HuH-7 (cell line): ENCODE measurements at places on chromosomes 7 and 10.

- DNase-seq = no peak
These were observed 26.3 kb downstream of the ENTPD7 start for GRCh38 chr10:99685597-99685967.

DNA sequence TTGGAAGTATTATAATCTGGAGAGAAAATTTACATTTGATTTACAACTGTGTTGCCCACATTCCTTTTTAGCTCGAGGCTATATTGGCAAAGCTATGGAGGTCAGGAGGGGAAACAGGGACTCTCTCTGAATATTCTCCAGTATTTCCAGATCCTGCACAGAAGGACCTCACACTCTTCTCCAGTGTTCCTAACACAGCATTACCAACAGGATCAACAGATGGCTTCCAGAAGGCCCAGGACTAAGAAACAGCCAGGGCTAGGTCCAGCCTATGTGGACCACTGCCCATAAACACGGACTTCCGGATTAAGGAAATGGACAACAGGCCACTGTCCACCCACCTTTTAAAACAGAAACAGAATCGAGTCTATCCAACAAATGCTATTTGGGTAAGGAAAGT is 65.3 kb downstream of the CHCHD3 start:
- no peak for DNase-seq

DNA sequence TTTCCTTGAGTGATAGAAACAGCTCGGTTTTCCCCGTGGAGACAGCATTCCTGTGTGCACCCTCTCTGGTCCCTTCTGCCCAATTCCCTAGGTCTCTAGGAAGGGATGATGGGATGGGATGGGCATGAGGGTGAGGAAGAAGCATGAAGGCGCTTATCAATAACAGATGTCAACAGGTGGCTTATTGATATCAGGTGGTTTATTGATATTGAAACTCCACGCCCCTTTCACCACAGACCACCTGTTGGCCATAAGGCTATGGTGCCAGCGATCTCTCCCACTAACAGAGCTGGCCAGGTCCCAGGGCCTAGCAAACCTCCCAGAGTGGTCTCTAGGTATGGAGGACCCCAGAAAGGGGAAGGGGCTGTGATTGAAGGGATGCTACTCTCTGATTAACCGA is 7.9 kb downstream of the MOSPD3 start:
- no peak for DNase-seq

- no peak for DNase-seq
These were observed 490.4 kb downstream of the DNAJB6 start for GRCh38 chr7:157827045-157827862.

DNA sequence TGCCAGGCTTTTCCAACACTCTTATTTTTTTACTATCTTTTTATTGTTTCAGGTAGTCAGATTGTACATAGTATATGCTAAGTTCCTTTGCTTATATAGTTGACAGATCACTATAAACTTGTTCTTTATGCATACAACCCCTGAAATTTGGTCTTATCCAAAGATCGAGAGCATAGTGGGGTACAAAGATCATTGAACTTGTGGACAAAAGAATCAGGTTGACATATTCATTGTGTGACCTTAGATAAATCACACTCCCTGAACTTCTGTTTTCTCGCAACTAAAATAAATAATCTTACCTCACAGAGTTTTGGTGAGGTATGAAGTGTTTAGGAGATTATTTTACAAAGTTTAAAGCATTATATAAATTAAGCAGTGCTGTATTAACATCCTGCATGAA is 22.1 kb downstream of the ZNF277 start:
- no peak for DNase-seq

DNA sequence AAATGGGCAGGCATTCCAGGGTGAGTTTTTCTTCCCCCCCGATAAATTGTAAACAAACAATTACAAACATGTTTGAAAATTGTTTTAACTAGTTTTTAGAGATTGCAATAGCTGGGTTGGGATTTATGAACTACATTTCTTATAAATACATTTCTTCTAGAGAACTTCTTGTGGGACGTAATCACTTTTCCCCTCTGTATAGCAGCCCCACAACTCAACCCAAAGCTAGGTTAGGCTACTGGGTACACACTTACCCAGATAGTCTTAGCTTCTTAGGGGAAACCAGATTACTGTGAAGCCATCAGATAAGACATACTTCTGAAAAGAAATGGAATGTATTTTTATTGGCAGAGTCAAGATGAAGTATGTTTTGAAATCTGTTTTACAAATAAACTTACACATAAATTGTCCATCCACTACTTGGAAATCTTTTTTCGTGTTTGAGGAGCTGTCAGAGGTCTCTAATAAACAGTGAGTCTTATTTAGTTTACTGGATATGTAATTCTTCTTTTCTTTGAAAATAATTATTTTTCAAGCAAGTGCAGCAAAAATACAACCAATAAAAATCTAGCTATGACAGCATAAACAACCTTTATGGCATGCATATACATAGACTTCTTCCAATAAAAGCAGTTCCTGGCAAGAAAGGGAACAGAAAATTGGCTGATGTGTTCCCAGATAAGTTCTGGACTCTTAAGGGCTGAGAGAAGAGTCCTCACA is 8.0 kb upstream of the GLRX3 start:
- no peak for DNase-seq

DNA sequence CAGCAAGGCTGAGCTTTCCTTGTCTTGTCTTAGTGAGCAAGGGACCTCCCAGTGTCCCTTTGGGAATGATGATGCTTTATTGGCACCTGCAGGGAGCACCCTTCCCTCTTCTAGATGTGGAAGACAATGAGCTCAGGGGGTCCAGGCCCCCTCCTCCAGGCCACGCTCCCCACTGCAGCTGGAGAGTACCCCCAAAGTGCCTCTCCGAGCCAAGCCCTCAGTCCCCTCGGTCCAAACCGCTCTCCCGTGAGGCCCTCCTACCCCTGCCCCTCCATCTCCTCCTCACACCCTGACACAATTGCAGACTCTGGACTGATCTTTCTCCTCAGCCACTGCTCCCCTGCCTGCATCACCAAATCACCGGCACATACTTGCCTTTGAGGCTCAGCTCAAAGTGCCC is 16.7 kb downstream of the RBP3 start:
- DNase-seq = no peak

GRCh38 chr7:143362131-143363015 is at the start of gene FAM131B:
Gene FAM131B, minus strand, starts transcription at chr7:143362713. Its CDS starts 110 bp downstream, at chr7:143362603.
- DNase-seq = peak; percentile 50

DNA sequence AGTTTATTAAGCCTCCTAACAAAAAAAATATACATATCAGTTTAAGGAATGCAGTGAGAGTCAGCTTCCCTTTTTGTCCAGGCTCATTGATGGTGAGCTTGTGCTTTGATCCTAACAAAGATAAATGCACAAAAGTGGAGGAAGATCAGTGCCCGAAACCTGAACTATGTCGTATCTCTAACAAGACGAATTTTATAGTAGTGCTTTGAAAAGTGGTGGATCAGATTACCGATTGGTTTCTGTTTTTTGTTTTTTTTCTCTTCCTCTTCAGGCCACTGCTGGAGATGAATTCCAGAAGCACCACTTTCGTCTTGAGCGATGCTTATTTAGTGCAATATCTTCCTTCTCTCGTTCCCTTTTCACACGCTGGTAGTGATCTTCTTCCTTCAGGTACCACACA is 72.8 kb downstream of the RHOBTB1 start:
- DNase-seq = no peak

DNA sequence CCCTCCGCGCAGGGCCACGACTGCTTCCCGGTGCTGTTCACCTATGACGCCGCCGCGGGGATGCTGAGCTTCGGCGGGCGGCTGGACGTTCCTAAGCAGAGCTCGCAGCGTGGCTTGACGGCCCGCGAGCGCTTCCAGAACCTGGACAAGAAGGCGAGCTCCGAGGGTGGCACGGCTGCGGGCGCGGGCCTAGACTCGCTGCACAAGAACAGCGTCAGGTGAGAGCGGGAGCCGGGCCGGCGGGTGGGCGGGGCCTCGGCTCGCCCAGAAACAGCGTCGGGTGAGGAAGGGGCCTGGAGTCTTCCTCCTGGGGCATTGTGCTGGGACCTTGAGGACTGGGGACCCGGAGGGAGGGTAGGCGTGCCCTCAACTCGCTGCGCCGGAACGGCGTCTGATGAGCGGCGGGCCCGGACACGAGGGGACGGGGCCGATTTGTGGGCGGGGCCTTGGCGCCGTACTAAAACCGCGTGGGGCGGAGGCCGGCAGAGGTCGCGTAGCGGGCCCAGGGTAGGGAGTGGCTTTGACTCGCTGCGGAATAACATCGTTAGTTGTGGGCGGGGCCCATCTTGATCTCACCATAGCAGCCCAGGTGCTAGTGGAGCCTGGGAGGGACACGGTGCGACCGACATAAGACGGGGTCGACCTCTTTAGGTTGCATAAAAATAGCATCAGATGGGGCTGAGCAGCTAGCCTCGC is 15.6 kb downstream of the PDAP1 start:
- DNase-seq = no peak

DNA sequence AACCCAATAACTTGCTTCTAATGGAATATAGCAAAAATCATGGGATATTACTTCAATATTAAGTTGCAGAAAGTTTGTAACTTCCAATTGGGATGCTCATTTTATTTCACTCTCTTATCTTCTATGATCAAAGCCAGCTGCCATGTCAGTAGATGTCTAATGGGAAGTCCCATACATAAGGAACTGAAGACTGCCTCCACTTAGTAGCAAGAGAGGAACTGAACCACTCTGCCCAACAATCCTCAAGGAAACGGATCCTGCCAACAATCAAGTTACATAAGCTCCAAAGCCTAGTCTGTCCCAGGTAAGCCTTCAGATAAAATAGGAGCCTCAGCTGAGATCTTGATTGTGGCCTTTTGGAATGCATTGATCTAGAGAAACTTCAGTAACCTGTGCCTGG is 431.5 kb upstream of the PCDH15 start:
- DNase-seq = no peak

DNA sequence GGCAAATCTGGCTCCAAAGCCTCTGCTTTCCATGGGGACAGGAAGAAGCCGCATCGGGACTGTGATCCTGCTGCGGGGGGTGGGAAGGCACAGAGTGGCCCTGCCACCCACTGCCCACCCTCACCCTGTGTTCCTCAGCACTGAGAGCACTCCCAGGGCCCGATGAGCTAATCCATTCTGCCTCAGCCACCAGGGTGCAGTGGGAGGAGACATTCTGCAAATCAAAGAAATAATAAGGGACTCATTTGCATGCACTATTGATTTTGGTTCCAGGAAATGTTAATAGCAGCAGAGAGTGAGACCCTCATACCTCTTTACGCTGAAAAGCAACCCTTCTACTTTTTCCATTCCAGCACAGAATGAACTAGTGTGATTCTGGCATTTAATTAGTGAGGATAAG is 572.8 kb downstream of the INHBA start:
- DNase-seq = no peak

GRCh38 chr7:93430917-93431588 is 143.5 kb downstream of the CALCR start:
- DNase-seq = no peak

DNA sequence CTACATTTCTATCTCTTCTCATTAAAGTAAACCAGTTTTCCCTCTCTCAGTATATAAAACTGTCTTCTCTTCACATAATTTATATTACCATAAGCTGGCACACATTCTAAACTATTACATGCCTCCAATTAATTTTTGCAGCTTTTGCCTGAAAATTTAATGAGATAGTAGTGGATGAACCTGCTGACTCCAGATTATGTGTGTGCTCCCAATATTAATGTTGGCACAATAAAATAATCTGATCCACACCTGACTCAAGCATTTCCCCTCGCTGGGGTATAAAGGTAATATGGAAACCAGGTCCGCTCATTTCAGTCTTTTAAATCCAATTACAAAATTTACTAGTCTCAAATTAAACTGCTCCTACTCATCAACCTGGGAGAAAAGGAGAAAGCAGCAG is 63.4 kb downstream of the CTBP2 start:
- DNase-seq = no peak

DNA sequence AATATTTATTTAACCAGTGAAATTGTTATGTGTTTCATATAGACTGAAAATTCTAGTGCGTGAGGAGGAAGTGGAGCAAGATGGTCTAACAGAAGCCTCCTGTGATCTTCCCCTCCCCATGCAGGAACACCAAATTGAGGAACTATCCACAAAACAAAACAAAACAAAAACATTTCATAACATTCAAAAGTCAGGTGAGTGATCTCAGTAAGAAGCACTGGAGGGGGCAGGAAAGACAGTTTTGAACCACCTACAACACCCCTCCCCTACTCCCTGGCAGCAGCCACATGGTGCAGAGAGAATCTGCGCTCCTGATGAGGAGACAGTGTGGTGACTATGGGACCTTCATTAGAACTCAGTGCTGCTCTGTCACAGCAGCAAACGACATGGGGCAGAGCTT is 221.9 kb upstream of the SEMA3C start:
- no peak for DNase-seq

GRCh38 chr7:68700414-68700813 is 897.9 kb upstream of the AUTS2 start:
- DNase-seq = no peak

- no peak for DNase-seq
These were observed 475.1 kb downstream of the PARD3 start for GRCh38 chr10:34339816-34340553.

- peak; percentile 86 for DNase-seq
These were observed at the start of gene FAM241B for GRCh38 chr10:69629897-69630650. Gene FAM241B, plus strand, starts transcription at chr10:69630247. Its CDS starts 1,497 bp downstream, at chr10:69631744.

DNA sequence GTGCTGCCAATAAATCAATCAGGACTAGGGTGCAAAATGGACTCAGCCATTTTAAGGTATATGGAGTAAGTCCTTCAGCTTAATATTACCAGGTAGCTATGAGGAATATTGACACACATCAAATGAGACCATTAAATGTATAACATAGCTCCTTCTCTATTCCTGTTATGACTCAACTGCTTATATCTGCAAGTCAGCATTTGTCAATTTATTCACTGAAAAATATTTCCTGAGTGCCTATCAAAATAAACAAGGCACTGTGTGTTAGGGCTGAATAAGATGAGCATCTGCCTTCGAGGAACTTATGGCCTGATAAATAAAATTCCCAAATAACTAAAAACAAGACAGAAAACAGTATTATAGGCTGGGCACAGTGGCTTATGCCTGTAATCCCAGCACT is 113.8 kb downstream of the CDK6 start:
- DNase-seq = no peak

- peak; percentile 78 for DNase-seq
These were observed at the start of gene PRTFDC1 for GRCh38 chr10:24952143-24952706. Gene PRTFDC1, minus strand, starts transcription at chr10:24952606. Its CDS starts 31 bp downstream, at chr10:24952575.
